ENCODE measurements at places on chromosomes 1 and 21. TPM values are rescaled to one million over a fixed set of nuclear protein-coding genes. Genes with fewer than 3 reads are reported as not detected.

The TNNI3K gene
- total RNA-seq = 1.3 TPM

The TAF1A gene
- total RNA-seq = 7.1 TPM

The CRP gene
- total RNA-seq = 0.26 TPM

The LCE2C gene
- not detected for total RNA-seq

The RAB42 gene
- 5.5 TPM for total RNA-seq

The FCRLB gene
- 2.0 TPM for total RNA-seq

The ELK4 gene
- total RNA-seq = 71.5 TPM

The TMPRSS3 gene
- total RNA-seq = 4.1 TPM

The C1orf105 gene
- not detected for total RNA-seq

The CD1B gene
- 0.61 TPM for total RNA-seq

The C4BPA gene
- 175 TPM for total RNA-seq

The RIPPLY3 gene
- total RNA-seq = not detected

The PLEKHM2 gene
- total RNA-seq = 90.9 TPM

The PAQR6 gene
- 1.9 TPM for total RNA-seq

The LYPLAL1 gene
- total RNA-seq = 33.2 TPM

The DMBX1 gene
- not detected for total RNA-seq

The KLF17 gene
- 0.52 TPM for total RNA-seq

The ARMH1 gene
- 5.9 TPM for total RNA-seq

The SERTAD4 gene
- 3.4 TPM for total RNA-seq

The LENEP gene
- not detected for total RNA-seq

The S100A7 gene
- not detected for total RNA-seq

The SDE2 gene
- total RNA-seq = 21.8 TPM

The F3 gene
- total RNA-seq = 113 TPM

The SPRR5 gene
- not detected for total RNA-seq

The MATN1 gene
- total RNA-seq = not detected

The PTGFR gene
- total RNA-seq = 3.0 TPM

The GUCA2A gene
- not detected for total RNA-seq

The DAB1 gene
- total RNA-seq = 0.29 TPM

The AMPD1 gene
- not detected for total RNA-seq

The VWA1 gene
- 87.4 TPM for total RNA-seq

The PMVK gene
- total RNA-seq = 38.4 TPM

The MCOLN3 gene
- 14.0 TPM for total RNA-seq

The PDIK1L gene
- 11.4 TPM for total RNA-seq

The PRR9 gene
- total RNA-seq = not detected

The TADA1 gene
- total RNA-seq = 9.5 TPM

The LYPD8 gene
- not detected for total RNA-seq

The ETV3L gene
- not detected for total RNA-seq

The LHX4 gene
- not detected for total RNA-seq

The ACTN2 gene
- 2.8 TPM for total RNA-seq

The GPR89B gene
- 10.0 TPM for total RNA-seq

The AMY2B gene
- 25.4 TPM for total RNA-seq

The ST6GALNAC5 gene
- 23.1 TPM for total RNA-seq

The PRPF38B gene
- 39.3 TPM for total RNA-seq

The RPE65 gene
- total RNA-seq = not detected

The ZNF697 gene
- 11.4 TPM for total RNA-seq

The SERBP1 gene
- total RNA-seq = 137 TPM

The NUDT17 gene
- total RNA-seq = 1.8 TPM

The RGS5 gene
- 93.1 TPM for total RNA-seq

The CHIA gene
- total RNA-seq = 6.3 TPM

The ITPKB gene
- total RNA-seq = 44.1 TPM

The TENT5C gene
- total RNA-seq = 13.7 TPM

The CD34 gene
- 50.7 TPM for total RNA-seq

The CYYR1 gene
- total RNA-seq = 51.3 TPM

Data from upper lobe of right lung (tissue), 1 donor.